ENCODE measurements at places on chromosomes 11 and 22.
A peak's percentile ranks its signal among the peaks of the same experiment; 100 is the strongest.

GRCh38 chr11:69203901-69204245 is 48.1 kb downstream of the SMIM38 start:
- no peak for DNase-seq

DNA sequence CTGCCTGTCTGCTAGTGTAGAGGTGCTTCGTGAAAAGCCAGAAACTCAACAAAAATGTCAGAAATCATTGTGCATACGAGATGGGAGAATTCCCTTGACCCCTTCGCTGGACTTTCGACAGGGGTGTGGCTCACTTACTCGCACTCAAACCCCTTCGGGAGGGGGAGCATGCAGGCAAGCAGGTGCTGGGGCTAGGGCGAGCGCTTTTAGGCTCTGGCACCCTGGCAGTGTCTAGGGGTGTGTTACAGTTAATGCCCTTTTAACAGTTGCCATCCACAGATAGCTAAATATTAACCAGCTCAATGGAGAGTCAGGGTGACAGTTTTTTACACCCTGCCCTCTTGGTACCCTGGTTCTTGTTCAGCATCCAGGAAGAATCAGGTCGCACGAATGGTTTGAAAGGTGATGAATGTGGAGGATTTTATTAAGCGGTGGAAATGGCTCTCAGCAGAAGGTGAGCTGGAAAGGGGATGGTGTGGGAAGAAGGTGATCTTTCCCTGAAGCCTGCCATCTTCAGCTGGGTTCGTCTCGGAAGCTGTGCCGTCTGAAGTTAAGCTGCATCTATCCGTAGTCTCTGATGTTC is 59.6 kb upstream of the SHANK2 start:
- DNase-seq = no peak

DNA sequence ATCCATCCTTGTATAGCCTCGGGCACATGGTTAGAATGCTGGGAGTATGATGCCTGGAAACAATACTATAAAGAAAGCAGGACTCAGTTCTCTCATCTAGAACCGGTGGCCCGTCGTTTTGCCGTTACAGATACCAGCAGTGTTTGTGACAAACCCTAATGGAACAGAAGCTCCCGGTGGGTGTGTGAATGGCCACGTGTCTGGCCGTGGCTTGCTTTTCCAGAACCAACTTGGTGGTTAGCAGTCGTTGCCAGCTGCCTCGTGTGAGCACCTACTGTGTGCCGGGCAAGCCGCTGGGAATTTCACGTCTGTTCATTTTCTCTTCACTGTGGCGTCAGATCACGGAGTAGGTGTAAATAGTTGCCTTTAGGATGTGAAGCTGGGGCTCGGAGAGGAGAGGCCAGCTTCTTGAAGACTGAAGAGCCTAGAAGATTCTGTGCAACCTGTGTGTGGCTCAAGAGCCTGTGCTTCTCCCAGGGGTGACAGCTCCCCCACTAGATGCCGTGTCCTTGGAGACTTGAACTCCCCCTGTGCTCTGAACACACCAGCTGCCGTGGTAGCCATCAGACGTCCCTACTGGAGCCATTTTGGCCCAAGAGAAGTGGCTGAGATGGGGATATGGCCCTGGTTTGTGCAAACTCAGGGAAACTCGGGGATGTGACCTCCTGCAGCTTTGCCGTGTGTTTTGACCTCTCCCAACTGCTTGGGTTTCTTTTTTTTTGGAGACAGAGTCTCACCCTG is 57.5 kb upstream of the PPARA start:
- no peak for DNase-seq

DNA sequence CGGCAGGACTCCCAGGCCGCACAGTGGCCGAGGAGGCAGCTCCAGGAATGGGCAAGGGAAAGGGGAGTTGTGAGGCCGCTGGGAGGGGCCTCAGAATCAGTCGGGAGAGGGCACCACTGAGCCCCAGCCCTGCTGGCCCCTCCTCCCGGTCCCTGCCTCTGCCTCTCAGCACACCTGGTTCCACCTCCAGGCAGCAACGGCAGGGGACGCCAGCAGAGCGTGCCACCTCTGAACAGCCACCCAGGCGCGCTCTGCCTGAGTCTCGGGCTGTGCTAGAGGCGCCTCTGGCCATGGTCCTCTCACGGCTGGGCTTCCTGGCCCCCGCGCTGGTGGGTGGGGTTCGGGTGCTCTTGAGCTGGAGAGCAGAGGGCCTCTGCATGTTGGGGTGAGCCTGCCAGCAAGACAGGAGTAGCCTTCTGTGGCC is 33.0 kb downstream of the MOB2 start:
- no peak for DNase-seq

- DNase-seq = no peak
Measured at GRCh38 chr11:75349521-75350116, 1.8 kb downstream of the ARRB1 start.

- DNase-seq = peak; percentile 77
Measured at GRCh38 chr11:64449381-64450167, 90.6 kb downstream of the RPS6KA4 start.

DNA sequence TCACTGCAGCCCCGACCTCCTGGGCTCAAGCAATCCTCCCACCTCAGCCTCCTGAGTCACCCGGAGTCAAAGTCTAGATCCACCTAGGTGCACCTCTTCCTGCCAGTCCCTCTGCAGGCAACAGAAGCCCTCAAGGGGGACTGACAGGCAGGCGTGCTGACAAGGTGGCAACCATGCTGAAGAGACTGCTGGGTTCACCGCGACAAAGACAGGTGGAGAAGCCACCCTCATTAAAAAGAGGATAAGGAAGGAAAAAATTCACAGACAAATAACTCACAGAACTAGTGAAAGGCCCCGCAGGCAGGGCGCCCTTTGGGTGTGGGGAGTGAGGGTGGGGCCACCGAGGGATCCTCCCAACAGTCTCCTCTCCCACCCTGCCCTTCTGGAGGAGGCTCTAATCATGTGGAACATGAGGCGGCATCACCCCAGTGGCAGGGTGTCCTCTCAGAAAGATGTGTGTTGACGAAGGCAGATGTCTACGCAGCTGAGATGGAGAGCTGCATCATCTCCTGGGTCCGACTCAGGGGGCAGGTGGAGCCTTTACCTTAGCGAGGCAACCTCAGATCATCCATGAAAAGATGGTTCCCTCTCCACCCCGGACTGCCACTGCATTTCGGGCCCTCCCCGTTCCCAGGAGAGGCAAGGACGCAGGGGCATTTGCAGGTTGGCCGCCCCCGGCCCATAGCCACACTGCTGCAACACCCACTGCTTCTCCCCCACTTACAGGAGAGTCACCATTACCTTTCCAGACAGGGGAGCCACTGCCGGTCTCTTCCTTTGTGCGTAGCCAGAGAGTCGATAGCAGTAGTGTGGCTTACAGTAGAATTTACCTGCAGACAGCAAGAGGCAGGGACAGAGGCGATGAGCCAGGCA is 91.2 kb upstream of the BID start:
- DNase-seq = no peak

- no peak for DNase-seq
Measured at GRCh38 chr11:131246156-131246555, 124.3 kb upstream of the NTM start.

GRCh38 chr11:109349276-109350080 is 72.5 kb upstream of the C11orf87 start:
- DNase-seq = no peak

- no peak for DNase-seq
Measured at GRCh38 chr11:23041001-23041503, 180.8 kb upstream of the CCDC179 start.

DNA sequence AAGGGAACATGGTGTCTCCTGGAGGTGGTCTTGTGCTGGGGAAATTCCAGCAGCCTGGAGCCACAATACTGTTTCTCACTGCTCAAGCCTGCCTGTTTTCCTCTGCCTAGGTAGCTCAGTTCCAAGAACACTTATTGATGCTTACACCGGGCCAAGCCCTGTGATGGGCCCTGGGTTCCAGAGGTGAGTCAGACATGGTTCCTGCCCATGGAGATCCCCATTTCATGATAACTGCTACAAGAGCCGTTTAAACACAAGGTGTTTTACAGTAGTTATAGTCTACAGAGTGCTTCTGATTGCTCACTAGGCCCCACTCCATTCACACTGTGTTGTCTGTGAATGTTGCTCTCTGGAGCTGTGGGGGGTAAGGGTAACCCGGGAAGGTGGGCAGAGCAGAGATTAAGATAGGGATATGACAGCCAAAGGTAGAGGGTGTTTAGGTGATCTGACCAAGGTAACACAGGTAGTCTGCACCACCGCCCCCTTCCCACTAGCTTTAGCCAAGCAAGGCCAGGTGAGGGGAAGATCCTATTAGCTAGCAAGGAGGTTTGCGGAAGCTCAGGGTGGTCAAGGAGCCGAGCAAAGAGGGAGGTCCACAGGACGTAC is 696 bp upstream of the MICAL2 start:
- no peak for DNase-seq

DNA sequence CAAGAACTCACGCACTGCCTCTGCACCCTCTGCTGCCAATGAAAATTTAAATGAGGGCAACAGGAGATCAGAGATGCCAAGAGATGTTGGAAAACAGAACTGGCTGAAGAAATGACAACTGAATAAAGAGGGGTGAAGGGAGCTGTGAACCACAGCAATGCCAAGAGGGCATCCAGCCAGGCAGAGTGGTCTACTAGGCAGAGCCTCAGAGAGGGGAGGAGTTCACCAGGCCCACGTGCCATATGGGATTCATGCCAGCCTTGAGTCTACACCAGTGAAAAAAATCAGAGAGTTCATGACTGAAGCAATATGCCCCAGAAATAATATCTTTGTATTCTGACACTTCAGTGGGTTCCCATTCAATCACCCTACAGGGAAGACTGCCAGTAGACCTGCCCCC is 4.4 kb downstream of the APOL2 start:
- no peak for DNase-seq

GRCh38 chr11:17650127-17650911 is 69.1 kb upstream of the MYOD1 start:
- no peak for DNase-seq

DNA sequence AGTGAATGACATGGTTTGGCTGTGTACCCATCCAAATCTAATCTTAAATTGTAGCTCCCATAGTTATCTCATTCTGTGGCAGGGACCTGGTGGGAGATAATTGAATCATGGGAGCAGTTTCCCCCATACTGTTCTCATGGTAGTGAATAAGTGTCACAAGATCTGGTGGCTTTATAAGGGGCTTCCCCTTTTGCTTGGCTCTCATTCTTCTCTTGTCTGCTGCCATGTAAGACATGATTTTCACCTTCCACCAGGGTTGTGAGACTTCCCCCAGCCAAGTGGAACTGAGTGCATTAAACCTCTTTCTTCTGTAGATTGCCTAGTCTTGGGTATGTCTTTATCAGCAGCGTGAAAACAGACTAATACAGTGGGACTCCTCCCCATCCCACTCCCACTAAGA is 11.1 kb downstream of the OR5A2 start:
- no peak for DNase-seq

- DNase-seq = no peak
Measured at GRCh38 chr11:111694851-111695250, 71.3 kb downstream of the PPP2R1B start.
